ENCODE measurements at places on chromosomes 5 and 9. TPM values are rescaled to one million over a fixed set of nuclear protein-coding genes. Genes with fewer than 3 reads are reported as not detected.

DNA sequence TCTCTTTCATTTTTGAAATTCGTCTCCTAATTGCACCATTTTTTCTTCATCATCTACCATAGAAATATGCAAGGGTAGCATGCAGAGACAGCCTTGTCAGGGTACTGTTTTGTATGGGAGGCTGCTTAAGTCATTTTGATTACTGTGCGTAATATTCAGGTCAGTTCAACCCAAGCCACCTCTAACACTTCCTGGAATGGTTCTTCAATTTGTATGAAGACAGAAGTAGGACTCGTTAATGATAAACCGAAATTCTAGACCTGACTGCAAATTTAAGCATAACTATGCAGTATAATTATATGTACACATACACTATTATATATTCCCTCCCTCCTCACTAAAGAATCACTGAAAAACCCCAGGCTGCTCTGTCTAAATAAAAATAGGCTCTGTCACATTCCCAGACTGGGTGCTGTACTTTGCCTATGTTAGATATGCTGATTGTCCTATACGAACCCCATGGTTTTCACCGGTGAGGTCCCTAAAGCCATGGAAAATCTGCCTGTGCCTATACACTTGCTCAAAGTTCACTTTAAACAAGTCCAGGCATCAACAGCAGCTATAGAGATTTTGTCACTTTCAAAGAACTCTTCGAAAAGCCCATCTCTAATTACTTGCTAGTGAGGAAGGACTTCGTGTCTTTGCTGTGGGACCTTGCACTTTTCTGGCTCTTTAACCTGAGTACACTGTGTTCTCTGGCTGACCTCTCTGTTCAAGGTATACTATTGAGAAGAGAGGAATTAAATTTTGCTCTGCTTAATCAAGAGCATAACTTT, 352.1 kb upstream of the CD180 start:
- no peak for DNase-seq

GRCh38 chr9:132647355-132647754, 22.4 kb downstream of the DDX31 start:
- no peak for DNase-seq

The NADK2 gene
- polyA plus RNA-seq: 46.3 TPM

DNA sequence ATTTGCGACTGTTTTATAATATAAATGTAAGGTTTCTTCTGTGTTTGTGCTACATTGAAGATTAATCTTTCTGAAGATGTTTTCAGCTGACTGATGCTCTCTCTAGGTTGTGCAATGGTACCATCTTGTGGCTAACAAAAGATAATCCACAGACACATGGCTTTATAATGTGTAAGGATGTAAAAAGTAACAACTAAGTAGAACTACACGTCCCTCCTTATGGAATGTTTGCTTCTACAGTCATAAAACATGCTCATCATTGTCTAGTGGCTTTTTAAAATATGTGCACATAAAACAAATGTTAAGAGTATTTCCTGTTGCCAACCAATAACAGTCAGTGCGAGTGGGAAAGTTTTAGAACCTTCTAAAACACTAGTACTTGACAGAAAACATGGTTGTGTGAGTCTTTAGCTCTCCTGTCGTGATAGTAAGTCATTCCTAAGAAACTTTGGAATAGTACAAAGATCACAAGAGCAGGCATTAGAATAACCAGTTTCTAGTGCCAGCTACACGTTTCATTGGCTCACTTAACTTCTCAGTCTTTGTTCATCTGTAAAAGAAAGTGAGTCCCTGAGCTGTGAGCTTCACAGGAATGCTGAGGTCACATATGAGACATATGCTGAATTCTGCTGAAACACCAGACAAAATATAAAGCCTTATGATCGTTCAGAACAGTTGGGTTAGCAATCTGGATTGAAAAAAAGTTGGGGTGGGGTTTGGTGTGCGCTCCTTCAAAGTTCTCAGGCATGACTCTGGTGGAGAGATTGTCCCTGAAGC, 75.7 kb upstream of the GLIS3 start:
- no peak for DNase-seq

DNA sequence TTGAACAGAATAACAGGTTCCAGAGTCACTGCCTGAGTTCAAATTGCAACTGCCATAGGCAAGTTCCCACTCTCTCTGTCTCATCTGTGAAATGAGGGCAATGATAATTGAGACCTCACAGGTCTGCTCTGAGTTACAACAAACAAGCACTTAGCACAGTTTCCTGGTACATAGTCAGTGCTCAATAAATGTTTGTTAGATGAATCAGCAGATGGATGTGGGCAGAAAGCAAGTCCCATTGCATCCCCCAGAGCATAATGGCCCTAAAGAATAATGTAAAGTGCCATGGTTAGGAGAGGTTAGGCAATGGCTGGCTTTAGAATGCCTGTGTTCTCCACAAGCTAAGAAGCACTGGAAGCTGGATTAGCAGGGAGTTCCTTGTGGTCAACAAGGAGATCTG, 136.5 kb upstream of the LARP1 start:
- DNase-seq: no peak

Measured in left renal cortex interstitium (tissue), 4 donors.